ENCODE measurements at places on chromosomes 7 and 10.
A peak's percentile ranks its signal among the peaks of the same experiment; 100 is the strongest.

GRCh38 chr7:13581097-13581496 lies 408.4 kb downstream of the ETV1 start:
- DNase-seq, result no peak

DNA sequence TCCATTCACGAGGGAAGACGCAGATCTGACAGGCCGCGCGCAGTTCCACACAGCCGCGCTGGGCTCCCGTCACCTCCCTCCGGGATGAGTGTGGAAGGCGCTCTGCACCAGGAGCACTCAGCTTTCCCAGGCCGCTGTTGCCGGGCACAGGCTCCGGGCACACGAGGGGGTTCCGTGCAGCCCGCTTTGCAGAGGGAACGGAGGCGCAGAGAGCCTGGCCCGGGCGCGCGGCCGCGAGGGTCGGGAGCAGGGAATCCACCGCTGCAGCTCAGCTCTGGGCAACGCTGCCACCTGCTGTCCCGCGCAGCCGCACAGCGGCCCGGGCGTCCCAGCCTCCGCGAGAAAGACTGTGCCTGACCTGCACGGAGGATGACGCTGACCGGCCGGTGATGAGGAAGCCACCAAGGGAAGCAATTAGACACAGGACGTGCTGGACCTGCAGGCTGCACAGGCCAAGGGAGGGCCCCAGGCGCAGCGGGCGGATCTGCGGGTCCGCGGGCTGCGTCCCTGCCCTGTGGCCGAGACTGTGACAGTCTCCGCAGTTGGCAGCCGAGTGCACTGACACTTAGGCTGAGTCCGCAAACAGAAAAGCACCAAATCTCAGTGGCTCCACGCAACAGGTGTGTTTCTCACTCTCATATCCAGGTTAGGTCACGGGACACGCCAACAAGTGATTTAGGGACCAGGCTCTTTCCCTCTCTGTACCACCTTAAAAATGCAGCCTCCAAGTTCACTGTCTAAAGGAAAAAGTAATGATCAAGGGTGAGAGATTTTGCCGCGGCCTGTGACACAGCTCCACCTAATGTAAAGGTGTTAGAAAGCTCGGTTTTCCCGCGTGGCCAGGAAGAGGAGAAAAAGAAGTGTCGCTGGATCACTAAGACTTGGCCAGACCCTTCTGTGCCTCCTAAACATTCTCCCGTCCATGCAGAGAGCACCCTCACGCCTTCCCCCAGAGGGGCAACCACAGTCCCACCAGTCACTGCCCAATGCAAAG lies 94.5 kb downstream of the SEC61G start:
- DNase-seq, result peak; percentile 21

- DNase-seq, result no peak
These were observed 2.6 kb downstream of the EXOC4 start for GRCh38 chr7:133255486-133255885.

- no peak for DNase-seq
These were observed 121.7 kb upstream of the RSU1 start for GRCh38 chr10:16938952-16939351.

DNA sequence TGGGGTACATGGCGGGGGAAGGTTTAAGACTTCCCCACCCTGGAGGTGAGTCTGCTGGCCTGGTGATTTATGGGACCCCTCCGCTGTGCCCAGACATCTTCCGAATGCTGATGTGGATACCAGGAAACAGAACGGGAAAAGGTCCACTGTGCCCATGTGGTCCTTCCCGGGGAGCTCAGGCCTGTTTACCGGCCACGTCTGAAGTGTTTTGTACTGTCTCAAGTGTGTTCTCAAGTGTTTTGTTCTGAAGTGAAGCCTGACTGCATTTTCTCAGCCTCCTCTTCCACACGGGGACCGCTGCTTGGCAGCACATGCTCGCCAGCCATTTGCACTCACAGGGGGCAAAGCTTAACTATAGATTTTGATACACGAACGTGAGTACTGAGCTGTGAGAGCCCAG lies 127.2 kb downstream of the TEX36 start:
- DNase-seq, result no peak

DNA sequence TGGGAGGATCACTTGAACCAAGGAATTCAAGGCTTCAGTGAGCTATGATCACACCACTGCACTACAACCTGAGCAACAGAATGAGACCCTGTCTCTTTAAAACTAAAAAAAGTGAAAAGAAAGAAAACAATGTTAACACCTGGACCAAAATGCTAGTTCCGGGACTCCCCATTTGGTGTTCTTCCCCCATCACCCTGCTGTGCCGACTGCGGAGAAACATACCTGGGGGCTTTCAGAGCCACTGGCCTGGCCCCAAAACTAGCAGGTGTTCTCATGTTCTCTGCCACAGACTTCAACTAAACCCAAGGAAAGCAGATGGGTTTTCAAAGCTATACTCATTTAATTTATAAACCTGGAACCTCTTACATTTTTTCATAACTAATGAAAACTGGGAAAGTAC lies 250.9 kb downstream of the KIAA1217 start:
- no peak for DNase-seq

- DNase-seq, result no peak
These were observed 446.5 kb upstream of the NRP1 start for GRCh38 chr10:33780961-33781360.

DNA sequence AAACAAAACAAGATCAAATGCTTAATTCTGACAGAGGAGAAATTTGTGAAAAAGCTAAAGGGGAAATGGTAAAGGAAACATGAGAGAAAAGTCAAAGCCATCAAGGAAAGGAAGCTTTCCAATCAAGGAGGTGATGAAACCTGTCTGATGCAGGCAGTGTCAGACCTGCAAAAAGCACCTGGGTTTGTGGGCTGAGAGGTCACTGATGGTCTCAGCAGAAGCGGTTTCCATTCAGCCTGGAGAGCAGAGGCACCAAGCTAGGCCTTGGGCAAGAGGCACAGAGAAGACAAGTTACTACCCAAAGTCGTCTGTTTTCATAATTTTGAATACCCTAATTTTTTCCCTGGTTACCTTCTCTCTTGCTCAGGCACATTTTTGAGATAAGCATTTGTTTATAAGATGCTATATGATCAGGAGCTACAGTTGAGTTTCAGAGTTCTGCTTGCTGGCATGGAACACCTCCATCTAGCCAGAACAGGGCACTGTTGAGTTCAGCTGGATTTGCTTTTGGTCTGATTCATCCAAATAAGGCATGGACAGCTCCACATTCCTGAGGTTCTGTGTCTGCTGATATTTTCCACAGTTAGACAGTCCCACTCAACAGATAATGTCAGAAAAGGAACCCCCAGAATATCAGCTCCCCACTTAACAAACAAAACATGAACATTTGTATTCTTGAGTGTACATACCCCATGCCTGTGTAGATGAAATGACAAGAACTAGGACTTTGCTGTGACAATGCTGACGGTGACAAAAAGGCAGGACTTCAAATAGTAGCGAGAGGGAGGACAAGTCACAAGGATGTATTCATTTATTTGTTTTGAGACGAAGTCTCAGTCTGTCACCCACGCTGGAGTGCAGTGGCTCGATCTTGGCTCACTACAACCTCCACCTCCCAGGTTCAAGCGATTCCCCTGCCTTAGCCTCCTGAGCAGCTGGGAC lies 4.9 kb upstream of the PPIA start:
- DNase-seq, result no peak

GRCh38 chr7:121084256-121084655 lies 95.7 kb downstream of the CPED1 start:
- no peak for DNase-seq

DNA sequence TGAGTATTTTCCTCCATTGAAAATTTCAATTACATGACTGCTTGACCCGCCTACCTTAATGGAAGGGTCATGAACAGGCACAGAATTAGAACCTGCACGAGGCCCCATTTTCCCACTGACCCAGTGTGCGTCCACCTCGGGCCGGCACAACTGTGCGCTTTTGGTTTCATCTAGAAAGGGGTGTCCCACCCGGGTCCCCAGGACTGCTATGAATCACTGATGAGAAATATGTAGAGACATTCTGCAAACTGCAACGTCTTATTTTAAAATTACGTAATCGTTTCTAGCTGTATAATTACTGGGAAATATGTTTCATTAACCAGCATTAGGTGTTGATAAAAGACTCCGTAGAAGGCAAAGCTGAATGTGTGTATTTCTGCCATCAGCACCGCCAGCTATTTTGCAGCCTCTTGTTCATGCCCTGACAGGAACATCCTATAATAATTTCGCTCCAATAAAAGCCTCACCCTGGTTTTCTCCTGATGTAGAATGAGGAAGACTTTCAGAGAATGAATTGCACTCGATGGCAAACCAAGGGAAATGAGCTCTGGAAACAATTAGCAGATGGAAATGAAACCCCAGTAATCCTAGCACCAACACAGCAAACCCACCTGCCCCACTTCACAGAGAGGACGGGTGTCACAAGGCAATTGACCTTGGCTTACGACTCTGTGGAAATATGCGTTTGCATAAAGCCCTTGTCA lies 562.1 kb downstream of the DNAJB6 start:
- no peak for DNase-seq

DNA sequence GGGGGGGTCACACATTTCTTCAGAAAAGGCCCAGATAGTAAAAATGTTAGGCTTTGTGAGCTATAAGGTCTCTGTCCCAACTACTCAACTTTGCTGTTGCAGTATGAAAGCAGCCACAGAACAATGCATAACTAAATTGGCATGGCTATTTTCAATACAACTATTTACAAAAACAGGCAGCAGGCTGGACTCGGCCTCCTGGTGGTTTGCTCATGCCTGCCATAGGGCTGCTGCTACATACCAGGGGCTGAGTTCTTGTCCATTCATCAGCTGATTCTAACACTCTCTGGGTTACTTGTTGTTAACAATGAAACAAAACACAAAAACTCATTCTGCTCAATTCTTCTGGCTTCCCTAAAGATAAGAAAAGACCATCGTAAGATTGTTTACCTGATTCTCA lies 109.4 kb upstream of the ADAM12 start:
- DNase-seq, result no peak

DNA sequence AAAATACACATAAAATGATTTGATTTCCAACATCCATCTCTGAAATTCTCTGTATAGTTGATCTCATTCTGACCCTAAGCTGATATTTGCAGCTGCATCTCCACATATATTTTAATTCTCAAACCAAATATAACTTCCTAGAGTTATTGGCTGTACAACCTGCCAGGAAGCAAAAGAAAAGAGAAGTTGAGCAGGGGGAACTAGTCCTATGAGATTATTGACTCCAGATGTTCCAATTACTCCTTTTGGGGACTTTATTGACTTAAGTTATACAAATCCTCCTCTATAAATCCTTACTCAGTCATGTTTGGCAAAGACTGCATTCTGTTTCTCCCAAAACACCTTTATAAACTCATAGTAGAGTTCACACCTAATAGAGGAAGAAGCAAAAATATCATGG lies 599.4 kb upstream of the ANKRD30A start:
- no peak for DNase-seq

DNA sequence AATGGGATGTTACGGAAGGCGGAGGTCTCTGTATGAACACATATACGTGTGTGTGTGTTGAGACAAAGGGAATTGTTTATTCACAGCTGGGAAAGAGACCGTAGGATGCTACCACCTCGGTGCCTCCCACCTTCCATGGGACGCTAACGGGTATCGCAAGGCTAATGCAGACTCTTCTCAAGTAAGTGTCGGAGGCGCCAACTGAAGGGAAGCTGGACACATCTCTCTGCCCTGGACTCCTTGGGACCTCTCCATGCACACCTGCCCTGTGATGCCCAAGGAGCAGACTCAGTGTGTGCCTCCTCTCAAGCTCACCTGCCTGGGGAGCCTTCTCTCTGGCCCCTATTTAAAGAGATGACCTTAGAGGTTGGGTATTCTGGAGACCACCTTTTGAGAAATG lies 230.9 kb downstream of the DNAJB6 start:
- no peak for DNase-seq

DNA sequence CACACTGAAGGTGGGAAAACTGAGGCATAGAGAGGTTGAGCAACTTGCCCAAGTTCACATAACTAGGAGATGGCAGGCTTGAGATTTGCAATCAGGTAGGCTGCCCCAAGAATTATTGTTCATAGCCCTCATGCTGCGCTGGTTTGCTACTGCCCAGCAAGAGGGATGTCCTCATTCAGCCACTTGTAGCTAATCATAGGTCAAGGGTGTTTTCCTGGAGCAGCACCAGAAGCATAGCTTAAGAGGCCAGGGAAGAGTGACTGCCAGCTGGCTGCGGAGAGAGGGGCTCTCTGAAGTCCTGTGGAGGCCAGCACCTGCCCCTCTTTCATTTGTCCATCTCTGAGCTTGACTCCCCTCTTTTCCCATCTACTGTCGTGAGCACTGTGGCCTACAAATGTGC lies 15.0 kb downstream of the CDHR3 start:
- DNase-seq, result no peak

GRCh38 chr7:157352516-157352915 lies 15.7 kb downstream of the DNAJB6 start:
- no peak for DNase-seq

GRCh38 chr10:84296091-84296981 lies 32.1 kb upstream of the CCSER2 start:
- no peak for DNase-seq

GRCh38 chr7:150944066-150945042 lies 33.8 kb downstream of the KCNH2 start:
- DNase-seq, result no peak

DNA sequence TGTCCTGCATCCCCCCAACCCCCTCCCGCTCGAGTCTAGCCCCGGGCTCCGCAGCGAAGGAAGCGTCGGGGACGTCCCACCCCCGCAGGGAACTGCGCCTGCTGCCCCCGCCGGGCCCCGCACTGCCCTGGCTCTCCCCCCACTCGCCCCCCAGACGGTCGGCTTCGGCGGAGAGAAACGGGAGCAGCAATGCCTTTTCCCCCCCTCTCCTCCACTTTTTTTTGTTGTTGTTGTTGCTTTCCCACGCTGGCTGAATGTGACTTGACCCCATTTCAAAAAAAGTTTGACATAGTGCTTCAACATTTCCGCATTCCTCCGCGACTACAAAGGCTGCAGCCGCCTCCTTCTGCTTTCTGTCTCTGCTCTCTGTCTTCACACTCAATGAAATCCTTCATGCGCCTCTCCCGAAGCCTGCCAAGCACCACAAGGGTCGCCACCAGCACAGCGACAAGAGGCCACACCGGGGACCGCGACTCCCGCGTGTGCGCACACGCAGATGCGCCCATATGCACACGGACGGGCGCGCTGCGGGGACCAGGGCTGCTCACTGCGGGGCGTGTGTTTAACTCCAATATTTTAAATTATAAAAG lies 1.0 kb downstream of the CDK6 start:
- peak; percentile 55 for DNase-seq

GRCh38 chr7:132286836-132287235 lies 289.4 kb downstream of the PLXNA4 start:
- no peak for DNase-seq

DNA sequence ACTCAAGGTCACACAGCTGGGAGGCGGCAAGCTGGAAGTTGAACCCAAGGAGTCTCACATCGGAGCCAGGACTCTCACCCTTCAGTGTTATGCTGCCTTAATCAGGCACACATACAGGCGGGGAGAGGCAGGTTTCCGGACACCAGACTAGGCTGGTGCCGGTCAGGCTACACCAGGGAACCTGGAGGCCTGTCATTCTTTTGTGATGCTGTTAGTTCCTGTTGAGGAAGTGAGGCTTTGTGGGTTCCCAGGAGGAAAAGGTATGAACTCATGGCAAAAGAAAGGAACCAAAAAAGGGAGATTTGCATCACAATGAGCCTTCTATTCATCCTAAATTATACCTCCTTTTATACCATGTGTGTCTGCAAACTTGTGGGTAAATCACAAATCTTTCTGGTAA lies 103.8 kb downstream of the TCF7L2 start:
- no peak for DNase-seq

All from activated T-cell treated with anti-CD3 and anti-CD28 coated beads for 48 hours (primary cell).